ENCODE measurements at places on chromosomes 7 and 10. TPM values are rescaled to one million over a fixed set of nuclear protein-coding genes. Genes with fewer than 3 reads are reported as not detected.
A peak's percentile ranks its signal among the peaks of the same experiment; 100 is the strongest.

ASB10 gene
- not detected for total RNA-seq

CYP2C8 gene
- not detected for total RNA-seq

GJD4 gene
- not detected for total RNA-seq

DNA sequence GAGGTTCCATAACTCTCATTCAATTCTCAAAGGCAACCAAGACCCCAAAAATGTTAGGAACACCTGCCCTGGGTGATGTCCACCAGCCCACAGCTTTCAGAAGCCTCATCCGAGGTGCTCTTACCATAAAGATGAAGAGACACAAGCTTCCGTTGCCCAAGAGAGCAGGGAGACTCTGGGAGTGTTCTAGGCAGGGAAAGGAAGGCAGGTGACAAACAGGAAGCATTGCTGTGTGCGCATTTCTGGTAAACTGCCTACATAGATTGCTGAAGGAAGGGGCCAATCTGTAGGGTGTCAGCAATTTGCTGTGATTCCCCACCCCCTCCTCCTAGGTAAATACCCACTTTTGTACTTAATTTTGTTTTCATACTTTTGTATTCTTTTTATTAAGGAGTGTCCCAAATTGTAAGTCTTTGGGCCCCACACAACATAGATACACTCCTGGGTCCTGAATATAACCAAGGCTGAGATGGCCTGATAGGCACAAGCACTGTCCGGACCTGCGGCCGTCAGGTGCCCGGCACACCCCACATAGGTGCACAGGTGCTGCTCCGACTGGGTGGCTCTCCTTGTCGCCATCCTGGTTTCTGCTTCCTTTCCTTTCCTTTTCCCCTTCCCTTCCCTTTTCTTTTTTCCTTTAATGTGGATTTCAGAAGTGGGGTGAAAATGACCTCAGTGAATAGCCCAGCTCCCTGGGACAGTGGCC, 51.4 kb upstream of the SMNDC1 start:
- DNase-seq, result peak; percentile 71

- DNase-seq, result no peak
Observed at GRCh38 chr10:82968533-82968932, 1093.5 kb downstream of the NRG3 start.

- no peak for DNase-seq
Observed at GRCh38 chr10:12679636-12680035, 321.9 kb downstream of the CCDC3 start.

- no peak for DNase-seq
Observed at GRCh38 chr10:3719024-3719843, 65.8 kb downstream of the KLF6 start.

DNA sequence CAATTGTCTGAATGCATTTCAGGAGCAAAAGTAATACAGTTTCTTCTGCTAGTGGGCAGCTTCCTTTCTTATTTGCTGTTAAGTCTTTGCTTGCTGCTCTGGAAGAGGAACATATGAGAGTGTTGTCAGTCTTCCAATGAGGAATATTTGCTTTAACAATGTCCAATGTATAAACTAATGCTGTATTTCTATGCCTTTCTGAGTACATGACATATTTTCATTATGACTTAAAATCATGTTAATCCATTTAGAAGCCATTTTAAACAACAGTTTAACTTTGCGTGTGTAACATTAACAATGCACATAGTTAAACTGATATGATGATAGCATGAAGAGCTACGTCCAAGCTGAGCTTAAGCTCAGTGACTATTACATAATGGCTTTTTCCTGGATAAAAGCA, 933.4 kb upstream of the GHITM start:
- no peak for DNase-seq

- DNase-seq, result no peak
Observed at GRCh38 chr7:4738711-4739527, 36.5 kb upstream of the AP5Z1 start.

CYCS gene
- 175 TPM for total RNA-seq

- DNase-seq, result no peak
Observed at GRCh38 chr10:26931223-26931622, 70.5 kb upstream of the ABI1 start.

All from OCI-LY7 (cell line).